Activated T-helper 9 cell treated with anti-CD3 and anti-CD28 coated beads, Interleukin-2, amount 50 U/mL, for 16 hours (primary cell): ENCODE measurements at places on chromosomes 5 and 9.
A peak's percentile ranks its signal among the peaks of the same experiment; 100 is the strongest.

DNA sequence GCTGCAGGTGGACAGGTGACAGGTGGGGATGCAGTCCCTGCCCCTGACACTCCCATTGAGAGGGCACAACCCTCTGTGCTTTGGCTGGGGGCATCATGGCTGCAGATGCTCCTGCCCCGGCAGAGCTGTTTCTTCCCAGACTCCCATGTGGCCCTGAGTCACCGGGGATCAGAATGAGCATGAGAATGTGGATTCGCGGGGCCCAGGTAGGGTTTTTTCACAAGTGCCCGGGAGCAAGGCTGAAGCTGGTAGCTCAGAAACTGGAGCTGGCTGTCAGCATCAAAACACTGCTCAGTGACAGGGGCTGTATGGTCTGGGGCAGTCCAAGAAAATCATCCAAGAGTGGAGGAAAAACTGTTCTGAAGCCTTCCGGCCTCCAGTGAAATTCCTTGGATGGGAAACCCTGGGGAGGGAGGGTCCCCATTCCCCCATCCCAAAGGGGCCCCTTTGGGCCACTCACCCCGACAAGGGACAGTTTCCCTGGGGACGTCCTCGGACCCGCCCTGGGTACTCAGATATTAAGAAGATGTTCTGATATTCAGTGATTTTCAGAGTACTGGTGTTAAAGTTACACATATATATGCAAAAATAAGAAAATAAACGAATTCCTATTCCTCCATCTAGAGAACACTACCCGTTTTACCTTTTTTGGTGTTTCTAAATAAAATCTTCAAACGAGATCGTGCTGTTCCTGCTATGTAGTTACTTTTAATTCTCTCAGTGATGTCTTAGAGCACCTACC is 120.1 kb upstream of the LPCAT1 start:
- DNase-seq = no peak

DNA sequence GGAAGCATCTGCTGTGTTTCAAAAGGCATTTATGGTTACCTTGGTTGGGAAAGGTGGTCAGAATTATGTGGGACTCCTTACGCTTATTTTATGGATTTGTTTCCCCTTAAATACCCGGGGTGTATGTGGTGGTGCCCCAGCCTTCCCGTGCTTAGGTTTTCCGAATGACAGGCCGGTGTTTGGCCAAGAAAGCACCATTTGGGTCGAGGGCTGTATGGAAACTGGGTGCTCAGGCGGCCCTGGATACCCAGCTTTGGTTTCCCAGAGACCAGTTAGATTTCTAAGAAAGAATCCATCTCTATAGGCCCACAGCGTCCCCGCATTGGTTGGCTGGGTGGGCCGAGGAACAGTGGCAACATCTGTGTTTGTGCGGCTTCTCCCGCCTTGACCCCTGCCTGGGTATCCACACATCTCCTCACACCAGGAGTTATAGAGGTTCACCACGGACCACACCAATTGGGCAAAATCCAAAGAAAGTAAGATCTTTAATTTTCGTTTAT is 868 bp downstream of the ARHGEF28 start:
- no peak for DNase-seq

GRCh38 chr5:148776780-148777179 is 49.6 kb upstream of the ADRB2 start:
- DNase-seq = peak; percentile 9

DNA sequence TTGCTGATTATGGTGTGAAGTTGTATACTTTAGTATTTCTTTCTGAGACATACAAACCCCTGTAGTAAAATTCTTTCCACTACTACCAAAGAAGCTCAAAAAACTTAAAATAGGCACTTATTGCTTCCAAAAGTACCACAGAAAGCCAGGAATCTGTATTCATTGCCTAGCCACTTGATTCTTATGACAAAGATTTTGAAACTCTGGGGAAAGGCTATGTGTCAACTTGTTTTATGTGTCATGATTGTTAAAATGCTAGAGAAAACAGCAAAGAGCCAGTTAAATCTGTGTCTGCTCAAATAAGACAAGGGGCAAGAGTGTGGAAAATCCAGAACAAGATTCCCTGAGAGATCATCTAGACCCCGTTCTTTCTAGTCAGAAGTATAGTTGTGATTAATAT is 6.0 kb downstream of the KIF2A start:
- DNase-seq = no peak

DNA sequence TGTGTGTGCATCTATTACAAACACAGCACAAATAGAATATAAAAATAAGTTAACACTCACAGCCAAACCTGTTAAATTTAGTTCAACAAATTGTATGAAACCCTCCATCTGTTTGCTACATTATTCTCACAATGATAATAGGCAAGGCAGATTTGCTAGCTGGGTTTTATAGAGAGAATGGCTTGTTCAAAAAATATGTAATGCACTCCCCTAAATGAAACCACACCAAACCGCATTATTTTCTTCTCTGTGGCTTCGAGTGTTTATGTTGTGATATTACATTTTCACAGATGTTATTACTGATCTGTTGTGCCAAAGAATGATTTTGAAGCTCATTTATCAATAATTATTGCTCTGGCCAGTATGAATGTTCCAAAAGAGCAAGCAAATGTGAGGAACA is 92.9 kb downstream of the SPATA31D1 start:
- DNase-seq = no peak

DNA sequence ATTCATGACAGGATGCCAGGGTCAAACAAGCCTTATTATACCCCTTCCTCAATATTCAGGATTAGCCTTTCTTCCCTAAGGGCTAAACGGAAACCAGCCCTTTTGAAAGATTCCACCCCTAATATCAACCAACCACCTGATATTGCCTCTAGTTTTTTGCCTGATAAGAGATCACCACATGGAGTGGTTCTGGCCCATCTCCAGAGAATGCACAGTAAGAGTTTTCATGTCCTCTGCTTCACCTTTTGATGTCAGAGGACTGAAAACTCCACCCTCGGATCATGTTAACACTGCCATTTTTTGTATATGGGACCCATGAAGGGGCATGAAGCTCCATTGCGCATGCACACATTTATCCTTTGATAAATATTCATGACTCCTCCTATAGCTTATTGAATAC is 5.8 kb upstream of the LNPEP start:
- no peak for DNase-seq

DNA sequence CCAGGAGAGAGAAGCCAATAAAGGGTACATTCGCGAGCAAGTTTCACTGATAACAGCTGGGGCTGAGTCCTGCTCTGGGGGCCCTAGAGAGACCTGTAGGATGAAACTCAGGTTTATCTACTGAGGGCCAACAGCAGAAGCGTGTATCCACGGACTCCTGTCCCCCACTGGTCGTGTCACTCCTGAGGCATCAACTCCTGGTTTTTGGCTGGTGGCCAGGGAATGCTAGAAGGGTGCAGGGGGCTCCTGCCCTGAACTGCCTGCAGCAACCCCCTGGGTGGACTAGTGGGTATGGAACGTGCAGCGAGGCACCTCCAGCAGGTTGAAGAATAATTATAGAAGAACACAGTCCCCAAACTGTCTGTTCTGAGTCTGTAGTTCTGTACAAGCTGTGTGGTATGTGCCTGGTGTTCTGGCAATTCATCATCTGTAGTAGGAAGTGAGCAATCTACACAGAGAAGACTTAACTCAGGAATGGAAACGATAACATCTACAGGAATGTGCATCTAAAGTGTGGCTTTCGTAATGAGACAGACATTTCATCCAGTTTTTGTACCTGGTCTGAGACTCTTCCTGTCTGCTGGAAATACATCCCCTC is 64.5 kb upstream of the GNA14 start:
- DNase-seq = no peak

- DNase-seq = no peak
These were observed 674 bp downstream of the C5orf15 start for GRCh38 chr5:133967698-133968203.

- DNase-seq = no peak
These were observed 931.0 kb upstream of the DMAC1 start for GRCh38 chr9:8730618-8731017.

DNA sequence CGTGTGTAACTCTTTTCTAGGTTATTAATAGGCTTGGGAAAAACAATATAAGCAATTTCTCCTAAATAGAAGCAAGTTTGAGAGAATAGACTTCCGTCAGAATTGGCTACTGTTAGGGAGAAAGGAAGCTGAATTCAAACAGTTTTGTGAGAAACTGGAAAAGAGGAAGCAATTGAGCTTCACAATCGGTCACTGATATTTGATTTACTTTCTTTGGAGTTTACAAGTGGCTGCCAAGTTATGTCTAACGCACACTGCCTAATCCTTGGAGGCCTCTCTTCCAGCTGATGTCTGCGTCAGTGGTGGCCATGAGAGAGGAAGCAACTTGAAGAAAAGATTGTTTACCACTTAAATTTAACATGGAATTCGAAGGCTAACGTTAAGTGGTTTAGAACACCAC is 319.5 kb downstream of the ADGRV1 start:
- no peak for DNase-seq

- no peak for DNase-seq
These were observed 4.7 kb upstream of the BICD2 start for GRCh38 chr9:92769286-92769685.

- DNase-seq = no peak
These were observed 13.5 kb upstream of the MCCC2 start for GRCh38 chr5:71573591-71573990.

DNA sequence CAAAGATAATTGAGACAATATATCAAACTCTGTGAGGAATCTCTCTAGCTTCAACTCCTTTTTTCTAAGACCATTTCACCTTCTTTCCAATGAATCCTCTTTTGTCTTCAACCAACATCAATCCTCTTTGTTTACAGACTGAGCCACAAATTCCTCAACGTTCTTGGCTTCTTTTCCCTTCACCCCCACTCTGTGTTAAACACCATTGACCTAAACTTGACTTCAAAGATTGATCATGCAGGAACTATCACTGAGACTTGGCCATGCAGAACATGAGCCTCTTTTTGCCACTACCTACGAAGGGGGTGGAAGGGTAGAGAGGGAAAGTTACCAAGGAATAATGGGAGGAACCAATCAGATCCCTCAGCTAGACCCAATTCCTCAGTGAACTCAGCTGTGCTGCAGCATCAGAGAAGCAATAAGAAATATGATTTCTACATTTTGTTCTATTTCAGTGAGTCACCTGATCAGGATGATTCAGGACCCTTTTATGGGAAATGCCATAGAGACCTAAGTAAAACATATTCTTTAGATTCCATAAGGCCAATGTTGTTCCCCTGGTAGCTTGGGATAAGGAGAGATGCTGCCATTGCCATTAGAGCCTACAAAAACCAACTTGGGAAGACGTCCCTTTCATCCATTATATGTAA is 187.7 kb upstream of the RGMB start:
- DNase-seq = no peak

DNA sequence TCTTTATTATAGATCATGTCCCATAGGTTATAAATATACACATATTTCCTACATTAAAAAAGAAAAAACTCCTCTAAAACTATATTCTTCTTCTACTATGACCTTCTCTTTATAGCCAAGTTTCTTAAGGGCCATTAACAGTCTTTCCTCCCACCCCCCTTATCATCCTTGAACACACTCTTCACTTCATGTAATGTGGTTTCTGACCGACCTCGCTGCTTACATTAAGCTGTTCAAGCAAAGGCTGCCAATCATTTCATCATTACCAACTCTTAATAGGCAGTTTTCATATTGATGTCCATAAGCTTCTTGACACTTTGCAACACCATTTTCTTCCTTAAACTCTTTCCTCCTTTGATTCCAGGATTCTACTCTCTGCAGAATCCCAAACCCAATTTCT is 283.0 kb upstream of the PCSK5 start:
- DNase-seq = no peak

- no peak for DNase-seq
These were observed 5.5 kb upstream of the CXCL14 start for GRCh38 chr5:135584276-135584675.

- DNase-seq = no peak
These were observed 7.3 kb downstream of the FBP2 start for GRCh38 chr9:94586316-94586715.

DNA sequence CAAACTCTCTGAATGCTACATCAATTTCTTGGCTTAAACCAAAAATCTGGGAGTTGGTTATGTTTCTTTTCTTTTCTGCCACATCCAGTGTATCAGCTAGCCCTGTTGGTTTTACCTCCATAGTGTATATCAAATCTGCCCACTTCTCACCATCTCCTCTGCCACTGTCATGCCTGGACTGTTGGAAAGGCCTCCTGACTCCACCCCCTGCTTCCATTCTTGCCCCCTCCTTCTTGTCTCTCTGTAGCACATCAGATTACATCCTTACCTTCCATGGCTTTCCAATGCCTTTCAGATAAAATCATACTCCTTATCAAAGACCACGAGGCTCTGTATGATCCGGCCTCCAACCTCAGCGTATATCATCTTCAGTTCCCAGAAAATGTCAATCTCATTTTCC is 35.4 kb downstream of the STXBP1 start:
- DNase-seq = no peak

DNA sequence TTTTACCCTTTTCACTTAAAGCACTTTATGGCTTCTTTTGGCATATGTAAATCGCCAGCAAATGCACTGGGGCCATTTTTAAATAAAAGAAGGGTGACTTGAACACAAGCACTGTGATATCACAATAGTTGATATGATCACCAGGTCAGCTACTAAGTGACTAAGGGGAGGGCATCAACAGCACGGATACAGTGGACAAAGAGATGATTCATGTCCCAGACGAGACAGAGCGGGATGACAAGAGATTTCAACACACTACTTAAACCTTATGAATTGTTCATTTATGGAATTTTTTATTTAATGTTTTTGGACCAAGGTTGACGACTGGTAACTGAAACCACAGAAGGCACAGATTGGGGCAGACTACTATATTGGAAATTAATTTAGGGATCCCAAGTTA is 54.1 kb downstream of the RORB start:
- no peak for DNase-seq

GRCh38 chr5:132854301-132854700 is 12.0 kb downstream of the GDF9 start:
- no peak for DNase-seq

GRCh38 chr5:43635374-43635773 is 32.4 kb downstream of the NNT start:
- no peak for DNase-seq

GRCh38 chr9:132776268-132776667 is 101.8 kb downstream of the AK8 start:
- no peak for DNase-seq

GRCh38 chr9:135602789-135603481 is 36.4 kb downstream of the GLT6D1 start:
- peak; percentile 15 for DNase-seq

GRCh38 chr5:174609116-174609515 is 115.3 kb upstream of the MSX2 start:
- no peak for DNase-seq

DNA sequence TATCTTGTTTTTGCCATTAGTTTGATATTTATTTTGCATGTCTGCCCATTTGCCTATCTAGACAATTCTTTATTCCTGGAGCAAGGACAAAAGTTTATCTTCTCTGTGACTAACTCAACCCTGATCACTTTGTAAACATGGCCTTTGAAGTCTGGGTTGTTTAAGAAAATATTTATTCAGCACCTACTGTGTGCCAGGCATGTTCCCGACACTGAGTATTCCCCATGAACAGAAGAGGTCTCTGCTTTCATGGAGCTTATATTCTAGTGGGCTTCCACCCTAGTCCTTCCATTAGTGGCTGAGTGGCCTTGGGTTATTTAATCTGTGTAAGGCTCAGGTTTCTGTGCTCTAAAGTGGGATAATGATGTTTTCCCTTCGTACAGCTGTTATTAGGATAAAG is 49.7 kb downstream of the SEMA6A start:
- no peak for DNase-seq

- DNase-seq = no peak
These were observed 100.2 kb downstream of the PIP5K1B start for GRCh38 chr9:68804911-68805889.

GRCh38 chr5:160281275-160281674 is 31.1 kb downstream of the CCNJL start:
- no peak for DNase-seq

GRCh38 chr5:107917983-107918382 is 247.2 kb upstream of the EFNA5 start:
- DNase-seq = no peak
